ENCODE measurements at places on chromosomes 4 and X. TPM values are rescaled to one million over a fixed set of nuclear protein-coding genes. Genes with fewer than 3 reads are reported as not detected.

- no peak for DNase-seq
Measured at GRCh38 chrX:2717312-2717711, 26.2 kb downstream of the CD99 start.

GRCh38 chr4:187565416-187565815, 430.2 kb upstream of the ZFP42 start:
- DNase-seq, result no peak

GRCh38 chr4:87392183-87392582, 1.2 kb upstream of the HSD17B11 start:
- no peak for DNase-seq

GRCh38 chr4:74006009-74006476, 7.6 kb upstream of the CXCL5 start:
- no peak for DNase-seq

GRCh38 chr4:10738826-10739489, 54.4 kb upstream of the CLNK start:
- DNase-seq, result no peak

GRCh38 chrX:31181377-31182000, 109.6 kb upstream of the FTHL17 start:
- DNase-seq, result no peak

DNA sequence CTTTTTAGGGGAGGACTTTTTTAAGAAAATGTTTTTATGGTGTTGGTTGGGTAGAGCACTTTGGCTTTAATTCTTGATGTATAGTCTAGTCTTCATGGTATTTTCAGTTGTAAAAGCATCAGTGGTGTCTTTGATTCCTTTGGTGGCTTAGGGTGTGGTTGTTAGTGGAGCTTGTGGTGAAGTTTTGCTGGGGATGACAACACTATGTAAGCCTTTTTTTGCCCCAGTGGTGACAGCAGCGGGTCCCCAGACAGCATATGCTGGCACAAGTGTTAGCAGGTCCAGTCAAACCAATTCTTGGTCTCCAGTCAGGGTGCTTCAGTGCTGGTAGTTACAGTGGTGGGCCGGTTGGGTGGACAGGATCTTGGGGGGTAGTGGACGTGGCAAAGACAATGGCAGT, 52.0 kb downstream of the CHIC1 start:
- DNase-seq, result no peak

GRCh38 chrX:29553542-29553941, 661.8 kb upstream of the MAGEB2 start:
- DNase-seq, result no peak

- no peak for DNase-seq
Measured at GRCh38 chr4:27836523-27836922, 975.9 kb downstream of the STIM2 start.

GRCh38 chr4:136017556-136017955, 1514.7 kb downstream of the PCDH18 start:
- DNase-seq, result no peak

The APBB2 gene
- 55.2 TPM for total RNA-seq

The MAGEA12 gene
- not detected for total RNA-seq

The GPR50 gene
- total RNA-seq, result not detected

The RADX gene
- total RNA-seq, result 0.37 TPM

The CT47B1 gene
- total RNA-seq, result not detected

The SLITRK4 gene
- 13.2 TPM for total RNA-seq

The NEXMIF gene
- 1.8 TPM for total RNA-seq

The MTTP gene
- not detected for total RNA-seq
